ENCODE measurements at places on chromosomes 5 and 9.

DNA sequence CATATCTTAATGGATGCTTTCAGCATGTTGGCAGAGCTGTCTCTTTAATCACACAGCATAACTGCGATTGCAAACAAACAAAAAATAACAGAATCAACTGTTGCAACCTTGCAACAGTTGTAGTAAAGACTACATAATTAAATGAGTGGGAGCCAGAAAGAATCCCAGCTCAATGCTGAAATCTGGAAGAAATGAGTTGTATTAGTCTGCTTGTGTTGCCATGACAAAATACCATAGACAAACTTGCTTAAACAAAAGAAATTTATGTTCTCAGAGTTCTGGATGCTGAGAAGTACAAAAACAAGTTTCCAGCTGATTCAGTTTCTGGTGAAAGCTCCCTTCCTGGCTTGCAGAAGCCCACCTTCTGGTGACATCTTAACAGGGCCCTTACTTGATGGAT lies 260.9 kb upstream of the TUSC1 start:
- DNase-seq = no peak

DNA sequence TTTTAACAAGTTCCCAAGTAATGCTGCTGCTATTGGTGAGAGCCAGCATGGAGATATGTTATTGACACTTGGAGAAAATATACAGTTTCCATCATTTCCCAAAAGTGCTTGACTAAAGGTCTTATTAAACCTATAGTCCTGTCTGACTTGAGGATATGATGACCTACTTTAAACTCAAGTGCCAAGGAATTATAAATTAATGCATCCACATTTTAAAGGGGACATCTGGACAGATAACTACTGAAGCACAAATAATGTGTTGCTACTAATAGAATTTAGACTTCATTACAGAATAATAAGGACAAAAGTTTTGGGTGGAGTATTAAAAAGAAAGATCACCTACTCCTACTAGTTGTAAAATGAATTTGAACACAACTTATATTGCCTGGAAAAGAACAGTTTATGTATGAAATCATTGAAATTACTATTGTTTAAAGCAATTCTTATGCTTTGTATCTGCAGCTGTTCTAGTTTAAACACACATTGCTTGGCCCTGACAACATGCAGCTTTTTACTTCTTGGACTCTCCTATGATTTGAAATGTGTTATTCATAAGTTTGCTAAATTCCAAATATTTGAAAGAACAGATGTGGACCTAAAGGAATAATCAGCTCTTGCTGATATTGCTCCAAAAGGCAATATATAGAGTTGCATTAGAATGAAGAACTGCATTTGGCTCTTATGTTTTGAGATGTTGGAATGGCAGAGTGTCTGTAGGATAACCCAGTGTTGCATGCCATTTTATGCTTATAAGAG lies 73.4 kb downstream of the SGCD start:
- no peak for DNase-seq

- DNase-seq = no peak
These were observed 37.0 kb downstream of the DPYSL3 start for GRCh38 chr5:147472664-147473475.

GRCh38 chr5:37721447-37721871 lies 118.4 kb downstream of the GDNF start:
- DNase-seq = no peak

DNA sequence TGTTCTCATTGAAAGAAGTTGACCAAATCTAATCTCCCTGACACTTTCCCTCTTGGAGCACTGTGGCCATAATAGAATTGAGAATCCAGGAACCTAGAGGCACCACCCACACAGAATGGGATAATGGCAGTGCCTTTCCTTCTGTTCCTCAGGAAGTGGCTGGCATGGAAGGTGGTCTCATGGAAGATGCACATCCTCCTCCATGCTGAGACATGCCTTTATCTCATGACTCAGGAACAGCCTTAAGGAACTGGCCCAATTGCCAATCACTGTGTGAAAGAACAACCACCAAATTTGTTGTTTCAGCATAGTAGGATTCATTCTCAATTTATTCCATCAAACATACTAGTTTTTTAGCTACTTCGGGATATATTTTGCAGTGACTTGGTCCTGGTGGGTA lies 137.5 kb upstream of the RASGRF2 start:
- DNase-seq = no peak

Data from right forelimb (tissue), 1 donor.